Thoracic aorta (tissue), 2 donors: ENCODE measurements at places on chromosomes 16 and 17.

DNA sequence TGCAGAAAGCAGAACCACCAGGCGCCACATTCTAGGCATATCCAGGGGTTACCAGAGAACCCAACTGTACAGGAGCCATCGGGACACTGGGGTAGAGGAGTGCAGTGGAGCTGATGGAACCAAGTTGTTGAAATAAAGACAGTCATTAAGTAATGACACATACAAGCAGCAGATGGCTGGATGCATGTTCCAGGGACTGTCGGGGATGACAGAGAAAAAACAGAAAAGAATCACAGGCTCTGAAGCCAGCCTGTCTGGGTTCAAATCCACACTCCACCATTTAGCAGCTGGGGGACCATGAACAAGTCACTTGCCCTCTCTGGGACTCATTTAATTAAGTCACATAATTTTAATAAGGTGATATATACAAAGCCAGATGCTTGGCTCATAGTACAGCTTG, 117.1 kb downstream of the ZNF423 start:
- no peak for DNase-seq

GRCh38 chr17:12769981-12770380, 19.3 kb upstream of the ARHGAP44 start:
- no peak for DNase-seq

DNA sequence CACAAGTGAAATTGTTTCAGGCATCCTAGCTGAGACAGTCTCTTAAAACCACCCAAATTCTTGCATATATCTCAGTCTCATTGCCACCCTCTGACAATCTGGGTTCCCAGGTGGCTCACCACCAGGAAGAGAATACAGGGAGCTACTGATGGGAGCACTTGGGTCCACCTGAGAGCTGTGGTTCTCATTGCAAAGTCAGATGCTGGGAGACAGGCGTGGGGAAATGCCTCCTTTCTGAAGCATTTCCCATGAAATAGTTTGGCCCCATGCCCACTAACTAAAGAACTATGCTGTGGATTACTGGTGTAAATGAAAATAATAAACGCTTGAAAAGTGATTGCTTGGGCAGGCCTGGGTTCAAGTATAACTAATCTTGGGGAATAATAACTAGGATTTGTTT, 70.3 kb downstream of the CMC2 start:
- no peak for DNase-seq

- no peak for DNase-seq
These were observed 4.0 kb downstream of the UNC13D start for GRCh38 chr17:75839942-75840798.

DNA sequence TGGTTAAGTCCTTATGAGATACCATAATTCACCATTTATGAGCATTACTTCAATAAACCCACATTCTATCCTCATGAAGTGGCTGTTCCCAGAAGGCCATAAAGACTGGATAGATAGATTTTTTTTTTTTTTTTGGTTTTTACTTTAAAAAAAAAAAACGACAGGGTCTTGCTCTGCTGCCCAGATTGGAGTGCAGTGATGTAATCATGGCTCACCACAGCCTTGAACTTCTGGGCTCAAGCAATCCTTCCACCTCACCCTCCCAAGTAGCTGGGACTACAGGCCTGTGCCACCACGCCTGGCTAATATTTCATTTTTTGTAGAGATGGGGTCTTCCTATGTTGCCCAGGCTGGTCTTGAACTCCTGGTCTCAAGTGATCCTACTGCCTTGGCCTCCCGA, 102.3 kb downstream of the XYLT1 start:
- DNase-seq = no peak

DNA sequence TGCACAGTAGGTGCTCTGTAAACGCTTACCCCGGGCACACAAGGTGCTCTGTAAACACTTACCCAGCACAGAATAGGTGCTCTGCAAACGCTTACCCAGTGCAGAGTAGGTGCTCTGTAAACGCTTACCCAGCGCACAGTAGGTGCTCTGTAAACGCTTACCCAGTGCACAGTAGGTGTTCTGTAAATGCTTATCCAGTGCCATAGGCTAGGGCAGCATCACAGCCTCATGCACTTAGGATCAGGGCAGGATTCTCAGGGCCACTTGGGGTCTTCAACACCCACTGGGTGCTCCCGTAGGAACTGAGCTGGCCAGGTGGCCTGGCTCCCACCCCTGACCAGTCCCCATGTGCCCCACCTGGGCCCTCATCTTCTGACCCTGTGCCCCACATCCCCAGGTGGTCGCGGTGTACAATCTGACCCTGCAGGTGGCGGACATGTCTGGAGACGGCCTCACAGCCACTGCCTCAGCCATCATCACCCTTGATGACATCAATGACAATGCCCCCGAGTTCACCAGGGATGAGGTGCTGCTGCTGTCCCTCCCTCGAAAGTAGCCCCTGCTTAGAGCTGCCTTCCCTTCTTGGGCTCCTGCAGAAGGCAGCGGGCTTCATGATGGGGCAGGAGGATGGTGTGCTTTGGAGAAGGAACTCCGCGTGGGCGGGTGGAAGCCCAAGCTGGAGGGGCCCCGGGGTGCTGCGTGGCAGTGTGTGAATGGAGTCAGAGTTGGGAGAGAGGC, 13.1 kb downstream of the SLC22A31 start:
- no peak for DNase-seq

DNA sequence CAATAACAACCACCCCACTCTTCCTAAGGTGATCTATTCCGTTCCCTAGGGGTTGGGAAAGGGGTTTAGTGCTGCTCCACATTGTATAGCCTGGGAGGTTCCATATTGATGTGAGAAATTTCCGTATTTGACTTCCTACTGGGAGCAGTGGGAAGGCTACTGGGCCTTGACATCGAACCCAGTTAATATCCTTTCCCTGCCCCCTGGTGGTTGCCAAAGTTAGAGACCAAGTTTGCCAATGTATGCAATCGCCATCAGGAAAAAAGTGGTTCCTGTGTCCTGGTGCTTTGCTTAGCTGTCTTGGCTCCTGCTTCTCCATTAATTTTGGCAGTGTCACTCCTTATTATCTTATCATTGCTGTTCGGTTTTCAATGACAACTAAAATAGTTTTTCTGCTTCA, 914.9 kb downstream of the KCNJ2 start:
- DNase-seq = no peak

- DNase-seq = no peak
These were observed 147.6 kb upstream of the HS3ST3A1 start for GRCh38 chr17:13749166-13749890.

DNA sequence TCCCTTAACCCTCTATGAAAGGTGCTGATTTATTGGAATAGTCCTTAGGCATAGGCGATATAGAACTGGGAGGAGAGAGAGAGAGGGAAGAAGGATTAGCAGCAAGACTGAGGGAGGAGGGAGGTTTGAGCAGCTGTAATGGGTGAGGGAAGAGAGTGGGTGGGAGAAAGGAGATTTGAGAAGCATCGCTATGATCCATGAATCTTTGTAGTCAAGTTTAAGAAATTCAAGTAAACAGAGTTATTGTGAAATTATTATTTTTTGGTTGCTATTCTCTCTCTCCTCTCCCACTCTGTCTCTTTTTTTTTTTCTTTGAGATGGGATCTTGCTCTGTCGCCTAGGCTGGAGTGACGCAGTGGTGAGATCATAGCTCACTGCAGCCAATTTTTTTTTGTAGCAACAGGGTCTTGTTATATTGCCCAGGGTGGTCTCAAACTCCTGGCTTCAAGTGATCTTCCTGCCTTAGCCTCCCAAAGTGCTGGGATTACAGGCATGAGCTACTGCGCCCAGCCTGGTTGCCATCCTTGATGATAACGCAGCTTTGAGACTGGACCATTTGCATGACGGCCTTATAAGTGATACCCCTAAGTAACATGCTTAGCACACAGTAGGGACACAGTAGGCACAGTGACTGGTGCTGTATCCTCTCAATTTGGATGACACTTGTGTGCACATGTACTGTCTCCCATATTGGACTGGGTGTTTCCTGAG, 21.0 kb upstream of the TNS4 start:
- DNase-seq = no peak

DNA sequence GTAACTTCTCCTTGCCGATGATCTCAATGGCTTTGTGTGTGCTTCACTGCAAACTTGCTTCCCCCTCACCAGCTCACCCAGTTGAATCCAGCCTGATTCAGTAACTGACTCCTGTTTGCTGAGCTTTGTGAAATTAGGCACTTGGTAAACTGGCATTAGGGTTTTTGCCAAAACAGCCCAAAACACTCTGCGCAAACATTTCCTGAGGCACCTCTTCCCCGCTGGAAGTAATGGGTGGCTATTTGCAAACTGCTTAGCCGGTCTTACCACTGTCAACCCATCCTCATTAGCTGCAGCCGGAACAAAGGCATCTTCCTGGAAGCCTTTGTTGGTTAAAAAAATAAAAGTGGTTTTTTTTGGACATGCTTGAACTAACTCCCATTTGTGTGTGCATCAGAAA, 353.2 kb downstream of the MAF start:
- no peak for DNase-seq

DNA sequence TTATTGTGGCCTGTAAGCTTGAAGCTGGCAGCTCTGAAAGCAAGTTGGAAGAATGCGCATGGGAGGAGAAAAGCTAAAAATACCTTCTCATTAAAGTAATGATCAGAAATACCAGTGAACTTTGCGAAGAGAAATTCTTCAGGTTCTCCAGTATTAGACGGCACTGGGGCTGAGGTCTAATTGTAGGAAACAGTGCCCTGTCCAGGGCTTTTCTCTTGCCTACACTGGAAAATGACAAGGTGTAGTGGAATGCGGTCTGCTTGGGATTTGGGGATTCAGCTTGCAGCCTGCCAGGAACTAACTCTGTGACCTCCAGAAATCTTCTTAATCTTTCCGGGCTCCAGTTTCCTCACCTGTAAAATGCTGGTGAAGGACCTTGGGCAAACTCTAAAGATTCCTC, 53.3 kb upstream of the KCNJ16 start:
- no peak for DNase-seq

DNA sequence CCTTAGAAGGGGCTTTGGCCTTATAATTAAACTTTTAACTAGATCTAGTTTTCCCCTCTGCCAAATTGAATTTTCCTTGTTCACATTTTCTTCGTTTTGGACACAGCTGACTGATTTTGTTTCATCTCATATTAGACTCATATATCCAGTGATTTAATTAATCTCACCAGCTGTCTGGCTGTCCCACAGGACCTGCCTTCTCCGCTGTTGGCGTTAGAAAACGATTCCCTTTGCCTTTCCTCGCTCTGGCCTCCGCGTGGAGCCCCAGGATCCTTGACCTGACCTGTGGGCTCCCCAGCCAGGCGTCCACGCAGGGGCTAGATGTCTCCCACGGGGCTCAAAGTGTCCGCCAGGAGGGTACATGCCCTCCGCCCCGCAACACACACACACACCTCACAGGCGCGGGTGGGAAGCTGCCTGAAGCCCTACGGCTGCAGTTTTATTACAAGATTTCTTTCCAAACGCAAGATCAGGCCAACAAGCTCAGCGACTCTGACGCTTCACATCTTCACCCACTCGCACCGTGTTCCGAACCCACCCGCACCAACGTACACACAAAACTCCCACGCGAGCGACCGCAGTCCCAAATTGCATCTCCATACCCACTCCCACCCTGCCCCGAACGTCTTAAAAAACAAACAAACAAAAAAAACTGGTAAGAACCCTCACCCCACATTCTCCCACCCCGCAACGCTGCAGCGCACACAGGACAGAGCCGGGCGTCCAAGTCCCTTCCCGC, 1.1 kb downstream of the RPRML start:
- no peak for DNase-seq

DNA sequence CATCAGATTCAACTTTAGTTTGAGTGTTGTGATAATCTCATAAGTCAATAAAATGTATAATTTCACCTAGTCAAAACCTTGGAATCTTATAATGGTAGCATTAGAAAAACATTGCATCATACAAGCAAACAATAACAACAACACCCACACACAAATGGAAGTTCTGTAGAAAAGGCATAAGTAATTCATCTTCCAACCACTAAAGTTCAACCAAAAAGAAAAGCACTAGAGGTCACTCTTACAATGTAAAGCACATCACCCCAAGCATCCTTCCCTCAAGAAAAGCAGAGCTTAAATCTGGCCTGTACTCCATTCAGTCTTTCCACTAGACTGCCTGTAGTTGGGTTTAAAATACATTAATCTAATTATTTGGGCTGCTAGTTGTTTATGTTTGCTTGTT, 1.8 kb downstream of the CNTNAP4 start:
- DNase-seq = no peak
